Right lobe of liver (tissue), 6 donors: ENCODE measurements at places on chromosomes 3 and 15.

- no peak for DNase-seq
These were observed 1.6 kb downstream of the C2CD4B start for GRCh38 chr15:62163397-62164013.

DNA sequence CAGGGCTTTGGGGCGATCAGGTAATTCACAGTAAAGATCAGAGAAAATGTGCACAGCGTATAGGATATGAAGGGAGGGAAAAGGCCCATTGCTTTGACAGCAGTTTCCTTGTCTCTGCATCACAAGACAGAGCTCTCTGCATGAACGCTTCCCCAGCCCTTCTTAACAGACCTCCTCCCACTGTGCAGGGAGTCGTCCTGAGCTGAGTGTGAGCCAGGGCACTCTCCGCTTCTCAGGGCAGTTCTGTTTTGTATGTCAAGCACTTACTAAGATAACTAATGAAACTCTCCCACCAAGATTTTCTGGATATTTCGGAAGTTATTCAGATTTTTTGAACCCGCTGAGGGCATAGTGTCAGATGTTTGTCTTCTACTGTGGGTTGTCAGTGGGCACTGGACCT lies 105.8 kb upstream of the C15orf61 start:
- no peak for DNase-seq

GRCh38 chr3:178388473-178388872 lies 147.8 kb upstream of the KCNMB2 start:
- no peak for DNase-seq

DNA sequence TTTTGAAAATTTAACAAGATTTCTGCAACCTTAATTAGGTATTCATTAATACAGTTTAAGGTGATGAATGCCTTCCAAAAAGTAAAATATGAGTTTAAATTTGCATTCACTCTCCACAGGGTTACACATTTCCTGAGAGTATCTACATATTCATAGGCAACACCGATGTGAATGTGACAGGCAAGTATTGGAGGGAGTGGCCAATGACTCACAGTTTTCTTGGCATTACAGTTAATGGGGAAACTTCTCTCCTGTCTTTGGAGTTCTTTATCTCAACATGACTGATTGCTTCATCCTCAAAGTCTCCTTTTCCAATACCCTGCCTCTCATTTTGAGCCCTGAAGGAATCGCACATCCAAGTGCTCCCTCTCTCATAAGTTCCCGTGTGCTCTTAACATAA lies 181.9 kb upstream of the CHL1 start:
- DNase-seq = no peak

GRCh38 chr15:60840306-60840702 lies 361.4 kb upstream of the ICE2 start:
- DNase-seq = no peak

DNA sequence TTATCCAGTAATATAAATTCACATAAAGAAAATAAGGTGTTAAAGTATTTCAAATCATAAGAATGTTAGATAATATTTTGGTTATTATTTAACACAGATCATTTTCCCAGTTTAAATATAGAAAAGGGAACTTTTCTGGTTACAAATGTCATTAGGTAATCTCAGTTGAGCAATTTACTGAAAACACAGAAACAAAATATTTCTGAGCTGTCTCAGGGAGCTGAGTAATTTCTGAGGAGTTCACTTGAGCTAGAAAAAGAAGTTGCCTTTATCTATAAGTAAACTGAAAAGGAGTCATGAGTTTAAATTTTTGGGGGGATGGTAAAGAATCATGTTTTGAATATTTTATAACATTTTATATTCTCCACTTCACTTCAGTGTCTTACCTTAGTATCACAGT lies 855.4 kb upstream of the ARPP21 start:
- DNase-seq = no peak

DNA sequence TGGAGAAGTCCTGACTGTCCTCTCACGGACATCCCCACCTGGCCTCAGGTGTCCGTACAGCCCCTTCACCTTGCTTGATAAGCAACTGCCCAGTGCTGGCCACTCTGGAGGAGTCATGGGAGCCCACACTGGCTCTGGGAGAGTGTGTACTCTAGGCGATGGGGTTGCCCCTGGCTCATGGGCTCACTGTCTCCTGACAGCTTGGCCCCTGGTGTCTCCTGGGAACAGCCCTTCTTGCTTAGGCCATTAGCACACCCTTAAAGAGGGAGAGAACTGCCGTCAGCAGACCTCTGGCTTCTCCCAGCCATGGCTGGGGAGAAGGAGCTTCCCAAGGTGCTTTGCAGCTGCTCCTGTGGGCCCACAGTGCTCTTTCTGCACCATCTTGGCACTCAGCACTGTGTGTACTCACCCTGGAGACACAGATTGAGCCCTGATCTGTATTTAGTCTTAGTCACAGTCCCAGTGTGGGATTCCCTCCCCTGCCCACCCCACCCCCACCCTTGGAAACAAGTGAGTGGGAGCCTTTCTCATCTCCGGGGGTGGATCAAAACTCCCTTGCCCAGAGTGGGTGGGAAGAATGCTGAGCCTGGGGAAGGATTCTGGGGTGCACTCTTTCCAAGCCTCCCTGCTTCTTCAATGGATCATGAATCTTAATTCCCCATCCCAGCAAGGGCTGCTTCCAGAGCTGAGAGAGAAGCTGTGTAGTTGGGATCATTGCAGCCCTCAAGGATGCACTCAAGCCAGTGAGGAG lies 83.5 kb upstream of the ADPGK start:
- DNase-seq = no peak

DNA sequence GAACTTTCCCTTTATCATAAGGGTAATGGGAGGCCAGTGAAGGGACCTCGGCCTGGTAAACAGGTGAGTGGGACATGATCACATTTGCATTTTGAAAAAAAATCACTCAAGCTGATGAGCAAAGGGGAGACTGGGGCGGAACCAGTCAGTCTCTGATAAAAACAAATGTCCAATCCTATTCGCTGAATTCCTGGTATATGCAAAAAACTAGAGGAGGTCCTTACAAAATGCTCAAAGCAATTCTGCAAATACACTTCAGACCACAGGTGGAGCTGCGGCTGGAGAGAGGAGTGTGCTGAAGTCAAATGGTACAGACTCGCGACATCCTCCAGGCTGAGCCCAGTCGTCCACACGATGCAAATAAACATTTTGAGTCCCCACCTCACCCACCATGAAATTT lies 166.7 kb downstream of the FOXP1 start:
- no peak for DNase-seq

DNA sequence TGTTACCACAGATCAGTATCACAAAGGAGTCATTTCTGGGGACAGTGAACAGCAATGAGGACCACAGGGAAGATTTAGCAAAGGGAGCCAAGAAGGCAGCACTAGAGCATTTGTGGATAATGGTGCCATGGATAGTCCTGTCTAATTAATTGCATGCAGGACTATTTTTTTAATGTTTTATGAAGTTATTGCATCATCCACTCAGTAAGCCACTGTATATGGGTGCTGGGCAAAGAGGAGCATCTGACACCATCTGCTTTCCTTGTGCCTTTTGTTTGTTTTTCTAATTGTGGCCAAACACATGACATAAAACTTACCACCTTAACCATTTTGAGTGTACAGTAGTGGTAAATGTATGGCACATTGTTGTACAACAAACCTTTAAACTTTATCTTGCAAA lies 301.1 kb upstream of the LRRFIP2 start:
- DNase-seq = no peak

DNA sequence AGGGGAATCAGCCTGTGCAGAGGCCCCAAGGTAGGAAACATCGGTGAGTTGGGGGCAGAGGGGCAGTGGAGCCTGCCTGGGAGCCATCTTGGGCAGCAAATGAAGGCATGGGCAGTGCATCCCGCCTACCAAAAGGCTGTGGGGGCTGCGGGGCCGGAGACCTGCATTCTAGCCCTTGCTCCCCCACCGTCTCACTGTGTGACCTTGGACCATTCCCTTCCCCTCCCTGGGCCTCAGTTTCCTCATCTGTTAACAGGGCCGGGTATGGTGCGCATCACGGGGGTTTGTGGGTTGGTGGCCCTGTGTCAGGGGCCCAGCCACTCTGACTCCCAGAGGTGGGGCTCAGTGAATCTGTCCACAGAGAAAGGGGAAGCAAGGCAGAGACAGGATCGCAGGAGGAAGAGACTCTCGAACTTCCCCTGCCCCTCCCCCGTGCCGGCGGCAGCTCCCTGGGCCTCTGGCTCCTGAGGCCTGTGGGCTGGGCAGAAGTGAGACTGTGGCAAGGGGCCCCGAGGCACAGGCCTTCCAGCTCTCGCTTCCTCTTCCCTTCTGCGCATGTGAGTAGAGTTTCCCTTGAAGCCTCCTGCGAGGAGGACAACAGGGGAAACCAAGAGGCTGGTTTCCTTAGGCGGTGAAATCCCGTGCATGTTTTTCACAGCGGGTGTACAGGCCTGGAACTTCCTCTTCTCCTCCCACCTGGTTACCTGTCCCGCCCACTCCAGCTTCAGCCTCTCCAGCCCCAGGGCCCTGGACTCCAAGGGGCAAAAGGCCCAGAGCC lies 42.9 kb downstream of the IDH2 start:
- DNase-seq = peak; percentile 80

DNA sequence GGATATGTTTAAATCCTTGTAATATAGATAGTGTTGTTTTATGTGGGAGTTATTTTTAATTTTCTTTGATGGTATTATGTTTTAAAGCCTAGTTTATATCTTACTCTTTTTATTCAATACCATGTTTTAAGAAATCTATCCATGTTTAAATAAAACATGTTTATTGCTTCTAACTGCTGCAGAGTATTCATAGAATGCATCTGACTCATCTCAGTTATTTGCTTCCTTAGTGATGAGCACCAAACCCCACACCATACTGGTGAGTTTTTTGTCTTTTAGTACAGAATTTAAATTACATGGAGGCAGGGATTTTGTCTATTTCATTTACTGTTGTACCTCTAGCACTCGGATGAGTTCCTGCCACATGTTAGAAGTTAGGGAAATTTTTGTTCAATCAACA lies 209.2 kb downstream of the NSUN3 start:
- DNase-seq = no peak

DNA sequence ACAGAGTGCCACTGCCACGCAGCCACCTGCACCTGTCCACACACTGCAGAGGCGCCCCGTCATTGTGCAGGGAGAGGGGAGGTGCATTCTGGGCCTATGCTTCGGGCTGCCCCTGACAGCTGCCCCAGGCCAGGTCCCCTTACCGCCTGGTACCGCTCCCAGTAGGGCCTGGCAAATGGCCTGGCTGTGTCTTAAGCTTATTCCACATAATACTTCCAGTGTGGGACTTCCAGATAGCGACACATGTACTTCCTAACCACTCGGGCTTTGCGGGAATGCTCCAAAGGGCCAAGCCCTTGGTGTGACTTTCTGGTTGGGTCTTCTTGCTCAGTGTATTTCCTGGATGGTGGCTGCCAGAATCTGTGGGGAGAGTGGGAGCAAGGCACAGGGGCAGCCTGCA lies 254.3 kb upstream of the CHRNA7 start:
- no peak for DNase-seq

DNA sequence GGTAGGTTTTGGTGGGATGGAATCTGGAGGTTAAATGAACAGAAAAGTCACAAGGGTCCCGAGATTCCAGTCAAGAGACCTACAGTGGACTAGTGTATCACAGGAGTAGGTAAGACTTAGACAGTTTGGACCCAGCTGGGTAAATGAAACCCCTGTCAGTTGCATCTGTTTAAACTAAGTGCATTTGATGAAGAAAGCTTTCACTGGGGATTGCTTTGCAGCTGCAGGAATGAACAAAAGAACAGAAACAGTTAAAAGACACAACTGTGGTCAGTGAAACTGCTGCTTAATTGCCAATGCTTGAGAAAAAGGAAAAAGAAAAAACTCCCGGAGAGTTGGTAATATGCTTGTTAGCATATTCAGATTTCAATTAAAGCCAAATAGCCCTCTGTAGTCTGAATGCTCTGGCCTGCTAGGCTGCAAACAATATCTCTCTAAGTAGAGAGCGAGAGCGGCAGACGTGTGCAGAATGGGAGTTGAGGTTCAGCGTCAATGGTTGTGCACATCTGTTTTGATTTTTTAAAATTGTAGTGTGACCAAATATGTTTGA lies 37.1 kb downstream of the OXNAD1 start:
- no peak for DNase-seq

DNA sequence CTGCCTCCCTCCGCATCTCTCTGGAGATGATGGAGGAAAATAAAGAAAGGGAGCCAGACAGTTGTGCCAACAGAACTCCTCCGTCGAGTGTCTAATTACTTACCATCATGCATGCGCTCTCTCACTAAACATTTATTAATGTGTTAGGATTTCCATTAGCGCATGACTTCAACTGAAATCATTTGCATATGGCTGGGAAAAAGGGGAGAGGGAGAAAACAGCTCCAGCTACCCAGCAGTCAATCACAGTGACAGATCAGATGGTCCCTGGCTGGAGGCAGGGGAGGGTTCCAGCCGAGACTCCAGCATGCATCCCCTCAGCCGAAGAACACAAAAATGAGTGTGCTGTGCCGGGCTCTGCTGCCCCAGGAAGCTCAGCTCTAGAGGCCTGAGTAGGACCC lies 6.8 kb upstream of the RHO start:
- DNase-seq = no peak

DNA sequence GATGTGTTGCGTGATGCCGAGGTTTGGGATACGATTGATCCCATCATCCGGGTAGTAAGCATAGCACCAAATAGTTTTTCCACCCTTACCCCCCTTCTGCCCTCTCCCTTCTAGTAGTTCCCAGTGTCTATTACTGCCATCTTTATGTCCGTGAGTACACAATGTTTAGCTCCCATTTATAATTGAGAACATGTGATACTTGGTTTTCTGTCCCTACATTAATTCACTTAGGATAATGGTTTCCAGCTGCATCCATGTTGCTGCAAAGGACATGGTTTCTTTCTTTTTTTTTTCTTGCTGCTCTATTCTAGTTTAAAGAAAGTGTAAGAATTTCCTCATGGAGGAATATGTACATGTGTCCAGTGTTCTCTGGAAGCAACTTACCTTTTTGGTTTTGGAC lies 51.8 kb downstream of the NSUN3 start:
- DNase-seq = no peak

- peak; percentile 62 for DNase-seq
These were observed 34.7 kb downstream of the ZNF710 start for GRCh38 chr15:90035840-90036230.

GRCh38 chr15:45589256-45589655 lies 2.1 kb downstream of the BLOC1S6 start:
- DNase-seq = no peak
